CD8-positive, alpha-beta memory T cell (primary cell): ENCODE measurements at places on chromosomes 16 and 17. TPM values are rescaled to one million over a fixed set of nuclear protein-coding genes. Genes with fewer than 3 reads are reported as not detected.

DNA sequence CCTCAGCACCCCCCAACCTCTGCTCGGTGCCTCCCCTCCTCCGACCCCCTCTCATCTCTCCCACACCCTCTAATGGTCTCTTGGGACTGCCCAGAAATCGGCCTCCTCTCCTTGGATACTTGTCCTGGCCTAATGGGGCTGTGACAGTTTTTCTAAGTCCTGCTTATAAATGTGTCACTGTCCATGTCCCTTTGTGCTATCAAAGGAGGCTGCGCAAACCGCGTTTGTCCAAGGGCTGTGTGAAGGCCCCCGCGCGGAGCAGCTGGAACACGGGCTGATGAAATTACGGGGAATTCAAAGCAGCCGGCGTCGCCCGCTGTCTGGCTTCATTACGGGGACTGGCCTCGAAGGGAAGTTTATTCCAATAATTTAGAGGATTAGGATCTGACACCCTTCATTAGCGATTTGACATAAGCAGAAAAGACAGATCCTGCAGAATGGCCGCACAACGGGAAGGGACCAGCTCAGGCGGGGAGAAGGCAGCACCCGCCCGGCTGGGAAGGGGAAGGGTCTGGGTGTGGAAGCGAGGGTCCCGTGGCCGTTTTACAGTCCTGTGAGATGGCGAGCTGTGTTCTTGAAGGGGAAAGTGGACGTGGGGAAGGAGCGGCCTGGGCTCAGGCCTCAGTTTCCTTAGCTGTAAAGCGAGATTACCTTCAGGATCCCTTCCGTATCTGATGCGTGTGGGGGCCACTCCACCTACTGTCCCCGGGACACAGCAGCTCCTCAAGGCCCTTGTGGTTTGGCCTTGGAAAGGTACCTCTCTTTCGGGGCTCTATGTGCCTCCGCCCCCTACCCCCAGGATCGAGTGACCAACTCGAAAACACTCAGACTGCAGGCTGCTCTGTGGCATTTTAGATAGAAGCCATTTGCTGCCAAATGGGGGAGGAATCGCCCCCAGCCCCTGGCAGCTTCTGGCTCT, 1.6 kb upstream of the WFIKKN2 start:
- no peaks in the 10 kb centered on the region for H3K27me3 ChIP-seq
- H3K27ac ChIP-seq, result no peak overlapping the region
- H3K4me1 ChIP-seq, result no peaks in the 10 kb centered on the region
- no peak for DNase-seq

DNA sequence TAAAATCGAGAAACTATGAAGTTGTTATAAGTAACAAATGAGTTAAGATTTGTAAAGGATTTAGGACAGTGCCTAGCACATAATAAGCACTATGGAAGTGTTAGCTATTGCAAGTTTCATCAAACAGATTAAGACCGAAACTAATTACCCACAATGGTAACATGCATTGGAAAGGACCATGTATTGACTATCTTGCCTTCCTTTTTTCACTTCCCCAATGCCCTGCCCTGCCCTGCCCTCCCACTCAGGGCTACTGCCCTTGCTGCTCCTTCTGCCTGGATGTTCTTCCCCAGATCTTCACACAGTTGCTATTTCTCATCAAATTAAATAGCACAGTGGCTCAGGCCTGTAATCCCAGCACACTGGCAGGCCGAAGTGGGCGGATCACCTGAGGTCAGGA, 202.1 kb upstream of the PSMD7 start:
- no peaks in the 10 kb centered on the region for H3K36me3 ChIP-seq
- H3K4me3 ChIP-seq, result no peak overlapping the region
- DNase-seq, result no peak
- no peaks in the 10 kb centered on the region for H3K4me1 ChIP-seq
- H3K27ac ChIP-seq, result no peak overlapping the region
- H3K27me3 ChIP-seq, result no peaks in the 10 kb centered on the region

DNA sequence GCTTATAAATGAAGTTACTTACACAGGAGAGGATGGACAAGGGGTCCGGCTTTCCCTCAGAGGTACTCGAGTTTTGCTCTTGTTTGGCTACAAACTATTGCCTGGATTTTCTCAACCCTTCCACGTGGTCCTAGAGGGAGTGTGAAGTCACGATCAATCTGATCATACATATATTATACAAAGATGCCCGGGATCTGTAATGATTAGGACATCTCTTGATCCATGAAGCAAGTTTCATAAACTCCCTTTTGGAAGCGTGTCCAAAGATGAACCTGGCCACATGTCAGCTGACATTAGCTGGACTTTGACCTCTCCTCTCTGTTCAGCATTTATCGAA, 2.3 kb upstream of the CDH11 start:
- no peak for DNase-seq
- no peak overlapping the region for H3K4me3 ChIP-seq
- H3K4me1 ChIP-seq, result no peaks in the 10 kb centered on the region
- no peak overlapping the region for H3K27ac ChIP-seq
- H3K36me3 ChIP-seq, result no peaks in the 10 kb centered on the region

RNF43 gene
- 0.47 TPM for total RNA-seq

DNA sequence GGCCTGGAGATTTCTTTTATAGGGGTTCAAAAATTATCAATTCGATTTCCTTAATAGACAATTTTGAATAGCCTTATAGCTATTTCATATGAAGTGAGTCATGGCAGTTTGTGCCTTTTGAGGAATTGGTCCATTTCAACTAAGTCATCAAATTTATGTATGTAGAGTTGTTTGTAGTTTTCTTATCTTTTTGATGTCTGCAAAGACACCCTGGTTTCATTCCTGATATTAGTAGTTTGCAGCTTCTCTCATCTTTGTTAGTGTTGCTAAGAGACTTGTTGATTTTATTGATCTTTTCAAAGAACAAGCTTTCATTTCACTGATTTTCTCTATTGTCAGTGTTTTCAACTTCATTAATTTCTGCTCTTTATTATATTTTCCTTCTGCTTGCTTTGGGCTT, 44.2 kb downstream of the N4BP1 start:
- DNase-seq, result no peak
- no peak overlapping the region for H3K27ac ChIP-seq
- peaks cover 14% of the 10 kb centered on the region for H3K36me3 ChIP-seq
- no peaks in the 10 kb centered on the region for H3K27me3 ChIP-seq

- no peak overlapping the region for H3K27ac ChIP-seq
- no peaks in the 10 kb centered on the region for H3K4me1 ChIP-seq
- no peaks in the 10 kb centered on the region for H3K27me3 ChIP-seq
- H3K4me3 ChIP-seq, result no peak overlapping the region
Observed at GRCh38 chr17:19010729-19011505, 6.4 kb upstream of the FAM83G start.

DNA sequence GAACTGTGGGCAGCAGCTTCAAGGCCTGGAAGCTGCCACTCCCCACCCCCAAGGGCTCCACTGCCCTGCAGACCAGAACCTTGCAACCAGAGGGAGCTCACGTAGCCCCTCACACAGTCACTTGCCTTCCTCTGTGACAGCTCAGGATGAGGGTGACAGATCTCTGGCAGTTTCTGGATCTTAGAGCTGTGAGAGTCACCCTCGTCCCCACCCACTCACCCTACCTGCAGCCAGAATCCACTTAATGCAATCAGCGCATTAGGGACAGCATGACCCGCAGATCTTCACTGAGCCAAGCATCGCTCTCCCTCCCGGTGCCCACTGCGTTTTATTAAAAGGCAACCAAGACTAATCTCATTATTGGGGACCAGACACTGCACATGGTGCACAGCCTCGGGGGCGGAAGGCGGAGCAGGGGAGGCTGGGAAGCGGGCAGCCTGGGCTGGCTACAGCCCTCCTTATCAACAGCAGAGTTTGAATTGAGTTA, 3.5 kb downstream of the CYB561 start:
- H3K36me3 ChIP-seq, result no peaks in the 10 kb centered on the region
- no peaks in the 10 kb centered on the region for H3K27me3 ChIP-seq
- no peak overlapping the region for H3K27ac ChIP-seq
- H3K4me1 ChIP-seq, result peaks cover 41% of the 10 kb centered on the region
- no peak for DNase-seq

HBZ gene
- not detected for total RNA-seq

SOST gene
- not detected for total RNA-seq

- H3K27ac ChIP-seq, result no peak overlapping the region
- no peak for DNase-seq
- no peak overlapping the region for H3K4me3 ChIP-seq
- no peaks in the 10 kb centered on the region for H3K27me3 ChIP-seq
- no peaks in the 10 kb centered on the region for H3K4me1 ChIP-seq
Observed at GRCh38 chr16:65743558-65743957, 621.7 kb upstream of the CDH11 start.

- peaks cover 57% of the 10 kb centered on the region for H3K4me1 ChIP-seq
- DNase-seq, result no peak
- no peak overlapping the region for H3K4me3 ChIP-seq
- H3K27me3 ChIP-seq, result no peaks in the 10 kb centered on the region
- H3K27ac ChIP-seq, result peak overlapping the region; percentile 65
- no peaks in the 10 kb centered on the region for H3K36me3 ChIP-seq
Observed at GRCh38 chr16:85566561-85567100, 46.5 kb upstream of the GSE1 start.

KIFC3 gene
- 2.9 TPM for total RNA-seq

GRCh38 chr17:7023576-7024401, 939 bp downstream of the BCL6B start:
- no peaks in the 10 kb centered on the region for H3K27me3 ChIP-seq
- H3K36me3 ChIP-seq, result no peaks in the 10 kb centered on the region
- H3K4me3 ChIP-seq, result peak overlapping the region; percentile 45
- H3K27ac ChIP-seq, result peak overlapping the region; percentile 43
- peak; percentile 89 for DNase-seq

- no peaks in the 10 kb centered on the region for H3K4me1 ChIP-seq
- no peaks in the 10 kb centered on the region for H3K27me3 ChIP-seq
- DNase-seq, result no peak
- H3K4me3 ChIP-seq, result no peak overlapping the region
- peaks cover 62% of the 10 kb centered on the region for H3K36me3 ChIP-seq
- no peak overlapping the region for H3K27ac ChIP-seq
Observed at GRCh38 chr16:74477226-74477625, 55.9 kb upstream of the CLEC18B start.

NPIPA2 gene
- total RNA-seq, result 0.71 TPM

DNA sequence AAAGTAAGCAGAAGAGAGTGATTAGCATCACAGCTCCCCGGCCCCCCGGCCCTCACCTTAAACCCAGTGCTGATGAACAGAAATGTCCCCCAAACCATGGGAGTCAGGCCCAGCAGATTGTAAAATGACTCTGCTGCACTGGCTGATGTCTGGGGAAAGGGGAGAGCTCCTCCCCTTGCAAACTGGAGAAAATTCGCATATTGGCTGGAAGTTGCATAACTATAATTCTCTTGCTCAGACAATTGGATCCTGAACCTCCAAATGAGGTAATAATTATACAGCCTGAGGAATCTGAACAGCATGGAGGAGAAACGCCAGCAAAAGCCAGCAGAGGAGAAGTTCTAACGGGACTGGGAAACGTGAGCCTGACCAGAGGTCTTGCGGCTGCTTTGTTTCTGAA, 109.7 kb downstream of the C16orf95 start:
- DNase-seq, result no peak
- H3K27me3 ChIP-seq, result no peaks in the 10 kb centered on the region
- no peak overlapping the region for H3K4me3 ChIP-seq
- H3K27ac ChIP-seq, result no peak overlapping the region
- H3K36me3 ChIP-seq, result no peaks in the 10 kb centered on the region
